Hematopoietic multipotent progenitor cell treated with erythropoietin and hydrocortisone succinate and interleukin-3 and kit ligand, for 6 days (in vitro differentiated cells): ENCODE measurements at places on chromosomes 5 and 9.

DNA sequence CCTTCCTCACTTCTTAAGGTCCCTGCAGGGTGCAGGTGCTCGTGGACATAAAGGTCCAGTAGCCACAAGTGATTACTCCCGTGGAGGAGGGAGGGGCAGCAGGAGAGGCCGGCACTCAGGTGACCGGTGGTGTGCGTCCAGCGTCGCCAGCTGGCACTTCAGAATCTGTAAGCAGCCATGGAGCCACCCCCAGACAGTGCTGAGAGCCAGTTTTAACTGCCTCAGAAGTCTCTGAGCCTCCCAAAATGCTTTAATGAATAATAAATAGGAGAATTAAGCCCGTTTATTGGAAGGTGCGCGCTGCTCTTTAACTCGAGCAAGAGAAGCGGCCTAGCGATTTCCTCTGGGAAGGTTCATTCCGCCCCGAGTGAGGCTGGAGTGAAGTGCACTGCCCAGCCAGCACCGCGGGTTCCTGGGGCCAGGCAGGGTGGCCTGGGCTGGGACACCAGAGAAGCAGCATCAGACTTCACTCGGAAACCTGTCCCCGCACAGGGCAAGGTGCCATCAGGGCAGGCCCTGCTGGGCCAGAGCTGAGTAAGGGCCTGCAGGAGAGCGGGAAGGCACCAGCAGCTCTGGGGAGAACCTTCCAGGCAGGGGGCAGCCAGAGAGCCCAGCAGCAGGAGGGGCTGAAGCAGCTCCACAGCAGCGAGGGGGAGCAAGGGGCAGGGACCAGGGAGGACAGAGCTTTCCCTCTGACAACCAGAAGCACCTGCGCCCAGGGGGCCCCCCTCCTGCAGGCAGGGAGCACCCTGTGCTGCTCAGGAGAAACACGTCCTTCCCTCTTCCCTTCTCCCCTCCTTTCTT lies 61.2 kb downstream of the VAV2 start:
- DNase-seq, result no peak

DNA sequence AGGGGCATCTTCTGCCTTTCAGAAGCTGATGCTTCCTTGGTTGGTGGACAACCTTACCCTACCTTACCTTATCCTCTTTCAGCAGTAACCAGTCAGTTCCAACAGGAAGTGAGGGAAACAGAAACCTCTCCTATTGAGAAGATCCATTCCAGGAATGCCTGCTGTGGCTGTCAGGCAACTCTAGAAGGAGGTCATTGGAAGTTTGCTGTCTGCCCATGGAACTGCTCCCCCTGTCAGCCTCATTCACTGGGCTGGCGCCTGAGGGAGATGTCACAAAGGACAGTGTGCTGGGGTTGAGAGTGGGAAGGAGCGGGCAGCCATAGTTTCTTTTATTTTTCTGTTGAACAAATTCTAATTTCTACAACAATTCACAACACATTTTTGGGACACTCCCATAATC lies 54.7 kb downstream of the IRX1 start:
- no peak for DNase-seq

GRCh38 chr9:137428841-137429545 lies 5.8 kb downstream of the NOXA1 start:
- no peak for DNase-seq

DNA sequence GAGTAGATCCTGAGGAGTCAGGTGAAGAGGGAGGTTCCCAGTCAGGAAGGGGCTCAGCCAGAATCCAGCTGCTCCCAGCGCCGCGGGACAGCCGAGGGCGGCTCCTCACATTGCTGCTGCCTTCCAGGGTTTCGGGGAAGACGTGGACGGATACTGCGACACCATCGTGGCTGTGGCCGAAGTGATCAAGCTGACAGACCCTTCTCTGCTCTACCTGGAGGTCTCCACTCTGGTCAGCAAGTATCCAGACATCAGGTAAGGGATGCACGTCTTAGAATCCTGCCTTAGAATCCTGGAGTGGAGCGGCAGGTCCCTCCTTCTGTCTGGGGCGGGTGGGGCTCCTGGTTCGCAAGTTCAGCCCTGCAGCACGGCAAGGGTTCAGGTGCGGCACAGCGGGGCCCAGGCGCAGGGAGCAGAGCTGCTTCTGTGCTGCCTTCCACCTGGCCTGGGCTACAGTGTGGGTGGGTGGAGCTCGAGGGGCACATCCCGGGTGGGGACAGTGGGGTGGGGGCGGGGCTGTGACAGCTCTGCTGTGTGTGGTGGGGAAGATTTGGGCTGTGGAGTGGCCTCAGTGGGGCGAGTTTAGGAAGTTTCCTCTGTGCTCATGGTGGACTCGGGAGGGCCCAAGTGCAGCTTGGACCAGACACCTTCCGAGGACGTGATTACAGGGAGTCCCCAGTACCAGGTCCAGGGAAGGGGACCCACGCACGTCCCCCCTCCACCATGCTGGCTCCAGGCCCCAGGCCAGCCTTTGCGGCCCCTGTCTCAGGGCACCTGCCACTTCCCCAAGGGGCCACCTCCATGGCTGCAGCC lies 22.8 kb downstream of the EXOC3 start:
- no peak for DNase-seq

GRCh38 chr9:106922026-106922425 lies 59.1 kb downstream of the ZNF462 start:
- no peak for DNase-seq

GRCh38 chr5:124865066-124865465 lies 118.6 kb upstream of the ZNF608 start:
- DNase-seq, result no peak

DNA sequence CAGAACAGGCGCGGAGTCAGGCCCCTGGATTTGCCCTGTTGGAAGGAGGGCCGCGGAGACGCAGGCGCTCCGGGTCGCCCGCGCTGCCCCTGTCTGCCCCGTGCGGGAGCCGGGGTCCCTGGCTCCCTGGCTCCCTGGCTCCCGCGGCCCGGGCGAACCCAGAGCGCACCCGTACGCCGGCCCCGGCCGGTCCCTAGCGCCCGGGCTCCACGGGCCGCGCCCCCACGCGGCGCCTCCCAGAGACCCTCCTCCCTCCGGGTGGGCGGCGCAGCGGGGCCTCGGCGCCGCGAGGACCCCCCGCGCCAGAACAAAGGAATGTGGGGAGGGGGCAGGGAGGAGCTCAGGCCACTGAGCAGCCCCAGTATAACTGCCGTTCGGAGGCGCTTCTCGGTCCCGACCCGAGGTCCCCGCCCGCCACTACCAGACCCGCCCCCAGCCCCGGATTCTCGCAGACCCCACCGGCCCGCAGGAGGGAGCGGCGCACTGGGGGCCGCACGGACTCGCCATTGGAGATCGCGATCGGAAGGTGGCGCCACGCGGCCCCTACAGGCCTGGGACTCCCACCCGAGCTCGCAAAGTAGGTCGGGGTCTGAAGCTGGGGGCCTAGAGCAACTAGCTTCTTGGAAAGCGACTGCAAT lies 2.4 kb downstream of the NFIL3 start:
- no peak for DNase-seq

GRCh38 chr5:94751460-94751859 lies 133.0 kb downstream of the SLF1 start:
- DNase-seq, result no peak

DNA sequence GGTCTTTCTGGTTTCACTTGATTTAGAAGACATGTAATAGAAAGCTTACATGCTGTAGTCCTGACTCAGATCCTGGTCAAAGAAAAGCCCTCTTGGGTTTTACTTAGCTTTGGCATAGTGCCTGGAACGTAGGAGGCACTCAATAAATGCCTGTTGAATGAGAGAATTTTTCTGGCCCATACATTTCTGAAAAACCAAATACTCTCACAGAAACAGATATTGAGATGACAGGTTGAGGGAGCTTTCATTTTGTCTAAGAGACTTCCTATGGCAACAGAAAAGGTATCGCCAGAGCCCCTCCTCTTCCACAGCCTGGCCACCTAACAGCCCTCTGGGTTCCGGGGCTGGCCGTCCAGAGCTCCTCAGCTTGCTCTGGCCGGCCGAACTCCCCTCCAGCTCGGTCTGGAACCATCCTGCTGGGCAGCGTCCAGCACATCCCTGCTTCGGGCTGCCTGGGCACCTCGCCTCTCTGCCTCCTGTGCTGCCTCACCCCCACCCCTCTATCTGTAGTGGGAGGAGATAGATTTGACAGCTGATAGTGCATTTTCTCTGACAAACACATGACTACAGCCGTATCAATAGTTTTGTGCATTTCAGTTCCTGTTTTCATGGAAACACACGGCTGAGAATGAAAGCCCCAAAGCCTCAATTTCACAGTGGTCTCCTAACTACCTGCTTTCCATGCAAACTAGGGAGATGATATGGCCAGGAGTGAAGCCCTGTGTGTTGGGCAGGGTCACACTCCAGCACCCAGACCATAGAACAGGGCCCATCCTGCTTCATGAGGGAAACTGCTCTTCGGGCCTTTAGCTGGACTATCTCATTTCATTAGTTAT lies 1.1 kb downstream of the IL4 start:
- DNase-seq, result peak; percentile 41

- peak; percentile 51 for DNase-seq
These were observed 35.0 kb upstream of the PCSK5 start for GRCh38 chr9:75855509-75855908.

DNA sequence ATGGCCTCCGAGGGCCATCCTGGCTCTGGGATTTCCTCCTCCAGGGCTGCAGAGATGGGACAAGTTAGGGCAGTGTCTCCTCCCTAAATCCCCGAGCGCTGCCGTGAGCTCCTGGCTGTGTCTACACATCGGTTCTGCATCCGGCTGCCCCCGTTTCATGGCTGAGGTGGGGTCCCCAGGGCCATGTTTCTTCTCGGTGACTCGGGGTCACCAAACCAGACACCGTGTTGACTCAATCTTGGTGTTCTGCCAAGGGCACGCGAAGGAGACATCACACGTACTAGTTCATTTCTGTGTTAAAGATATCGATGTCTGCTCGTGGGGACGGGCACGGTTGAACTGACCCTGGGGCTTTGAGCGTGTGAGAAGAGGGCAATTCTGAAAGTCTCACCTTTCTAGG lies 60.7 kb downstream of the COL5A1 start:
- no peak for DNase-seq

DNA sequence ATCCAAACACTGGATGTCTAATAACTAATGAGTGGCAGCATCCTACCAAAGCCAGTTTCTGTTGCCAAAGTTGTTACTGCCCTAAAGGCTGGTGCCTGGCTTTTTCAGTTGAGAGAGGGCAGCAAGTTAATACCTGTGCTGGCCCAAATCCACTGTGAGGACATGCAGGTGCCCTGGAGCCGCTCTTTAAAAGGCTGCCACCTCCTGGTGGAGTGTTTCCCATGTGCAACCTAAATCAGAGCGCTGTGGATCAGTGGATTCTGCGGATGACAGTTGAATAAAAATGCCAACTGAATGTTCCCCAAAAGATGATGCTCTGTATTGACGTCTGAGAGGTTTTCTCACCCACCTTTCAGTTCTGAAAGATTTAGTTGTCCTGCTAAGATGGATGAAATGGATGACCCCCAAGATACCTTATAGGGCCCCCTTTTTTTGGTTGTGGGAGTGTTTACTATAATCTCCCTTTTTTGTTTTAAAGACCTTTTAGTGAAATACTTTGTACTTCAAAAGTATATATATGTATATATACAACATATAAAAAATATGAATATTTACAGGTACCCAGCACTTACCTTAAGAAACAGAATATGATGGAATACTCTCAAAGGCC lies 146.4 kb downstream of the EGFLAM start:
- DNase-seq, result peak; percentile 4

GRCh38 chr5:158543539-158544387 lies 556.0 kb downstream of the EBF1 start:
- DNase-seq, result no peak

DNA sequence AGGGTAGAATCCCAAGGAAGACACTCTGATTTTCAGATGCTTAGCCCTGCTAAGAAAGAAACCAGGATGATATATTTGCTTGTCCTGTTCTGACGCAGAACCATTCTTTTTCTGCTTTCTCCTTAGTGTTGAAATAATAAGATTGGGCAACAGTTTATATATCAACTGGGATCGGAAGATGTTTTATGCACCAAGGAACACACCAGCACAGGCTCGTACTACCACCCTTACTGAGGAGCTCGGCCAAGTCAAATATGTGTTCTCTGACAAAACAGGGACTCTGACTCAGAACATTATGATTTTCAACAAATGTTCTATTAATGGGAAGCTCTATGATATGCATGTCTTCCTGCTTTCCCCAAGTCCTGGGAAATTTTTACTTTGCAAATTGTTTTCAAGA lies 19.0 kb upstream of the RUSC2 start:
- no peak for DNase-seq

DNA sequence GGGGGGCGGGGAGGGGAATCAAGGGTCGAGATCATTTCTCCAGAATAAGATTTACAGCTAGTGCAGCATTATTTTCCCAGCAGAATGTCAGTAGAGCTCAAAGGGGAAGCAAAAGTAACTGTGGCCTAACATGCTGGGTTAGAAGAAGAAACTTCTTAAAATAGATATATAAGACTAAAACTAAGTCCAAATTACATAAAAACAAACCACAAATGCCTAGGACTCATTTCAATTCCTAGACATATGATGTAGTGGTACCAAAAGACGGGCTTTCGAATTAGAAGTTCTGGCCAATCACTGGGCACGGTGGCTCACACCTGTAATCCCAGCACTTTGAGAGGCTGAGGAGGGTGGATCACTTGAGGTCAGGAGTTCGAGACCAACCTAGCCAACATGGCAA lies 20.8 kb upstream of the MELK start:
- no peak for DNase-seq

DNA sequence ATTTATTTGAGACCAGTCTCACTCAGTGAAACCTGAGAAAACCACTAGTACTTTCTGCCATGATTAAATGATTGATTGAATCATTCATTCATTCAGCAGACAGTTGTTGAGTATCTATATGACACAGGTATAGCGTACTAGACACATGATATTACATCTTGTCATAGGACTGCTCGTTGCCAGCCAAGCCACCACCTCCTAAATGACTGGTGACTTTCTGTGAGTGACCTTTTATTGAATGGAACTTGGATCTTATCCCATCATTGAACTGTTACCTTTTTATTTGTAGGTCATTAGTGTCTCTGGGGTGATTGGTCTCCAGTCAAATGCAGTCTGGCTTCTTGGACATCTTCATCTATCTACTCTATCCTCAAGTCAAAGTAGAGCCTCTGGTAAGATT lies 80.7 kb downstream of the HACD4 start:
- no peak for DNase-seq

GRCh38 chr9:85647571-85647970 lies 94.2 kb downstream of the AGTPBP1 start:
- no peak for DNase-seq

DNA sequence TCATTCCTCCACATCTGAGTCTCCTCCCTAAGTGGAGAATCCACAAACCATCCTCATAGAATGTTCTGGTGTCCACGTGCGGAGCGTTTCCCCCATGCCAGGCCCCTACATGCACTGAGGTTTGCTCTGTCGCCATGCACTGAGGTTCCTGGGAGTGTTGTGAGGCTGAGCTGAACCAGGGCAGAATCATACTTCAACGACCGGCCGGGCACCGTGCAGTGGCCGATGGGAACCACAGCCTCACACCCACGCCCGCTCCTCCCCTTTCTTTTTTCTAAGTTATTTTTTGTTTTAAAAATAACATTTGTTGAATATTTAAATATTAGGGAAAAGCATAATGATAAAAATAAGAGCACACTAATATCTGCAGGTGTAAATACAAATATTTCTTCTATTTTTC lies 260.4 kb upstream of the IRX4 start:
- no peak for DNase-seq

GRCh38 chr5:65978251-65978650 lies 51.9 kb downstream of the ERBIN start:
- no peak for DNase-seq
